ENCODE measurements at places on chromosomes 16 and 17.

DNA sequence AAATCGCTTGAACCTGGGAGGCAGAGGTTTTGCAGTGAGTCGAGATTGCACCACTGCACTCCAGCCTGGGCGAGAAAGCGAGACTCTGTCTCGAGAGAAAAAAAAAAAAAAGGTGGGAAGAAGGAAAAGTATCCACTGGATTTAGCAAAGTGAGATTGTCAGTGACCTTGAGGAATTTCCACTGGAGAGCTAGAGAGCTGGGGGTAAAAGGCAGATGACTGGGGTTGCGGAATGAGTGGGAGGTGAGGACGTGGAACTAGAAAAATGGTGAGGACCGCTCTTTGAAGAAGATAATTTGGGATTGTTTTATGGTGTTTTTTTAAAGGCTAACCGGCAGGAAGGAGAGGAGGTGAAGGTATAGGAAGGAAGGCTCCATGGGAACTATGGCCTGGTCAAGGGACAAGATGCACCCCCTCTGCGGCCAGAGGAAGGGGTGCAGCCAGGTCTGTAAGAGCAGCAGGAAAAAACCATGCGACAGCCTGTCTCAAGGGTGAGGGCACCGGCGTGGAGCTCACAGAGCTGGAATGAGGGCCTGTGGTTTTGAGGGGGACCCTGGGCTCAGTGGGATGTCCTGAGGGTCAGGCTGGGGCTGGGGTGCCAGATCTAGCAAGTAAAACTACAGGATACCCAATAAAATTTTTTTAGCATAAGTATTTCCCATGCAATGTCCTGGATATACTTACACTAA lies 694 bp upstream of the MLST8 start:
- no peak for DNase-seq

DNA sequence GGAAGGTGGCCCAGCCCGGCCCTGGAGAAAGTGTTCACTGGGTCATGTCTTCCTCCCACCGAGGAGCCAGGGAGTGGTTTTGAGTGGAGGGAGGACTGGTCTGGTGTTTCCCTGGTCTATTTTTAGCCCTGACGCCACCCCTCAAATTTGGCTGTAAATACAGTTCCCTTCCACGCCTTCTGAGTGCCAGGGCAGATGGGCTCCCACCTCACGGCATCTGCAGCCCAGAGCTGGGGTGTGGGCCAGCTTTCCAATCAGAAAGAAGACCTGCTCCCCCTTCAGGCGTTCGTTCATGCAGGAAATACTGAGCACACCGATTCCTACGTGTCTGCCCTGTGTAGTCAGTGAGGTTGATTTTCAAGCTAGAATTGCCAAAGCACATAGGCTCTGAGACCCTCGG lies 53.7 kb downstream of the SNX20 start:
- no peak for DNase-seq

DNA sequence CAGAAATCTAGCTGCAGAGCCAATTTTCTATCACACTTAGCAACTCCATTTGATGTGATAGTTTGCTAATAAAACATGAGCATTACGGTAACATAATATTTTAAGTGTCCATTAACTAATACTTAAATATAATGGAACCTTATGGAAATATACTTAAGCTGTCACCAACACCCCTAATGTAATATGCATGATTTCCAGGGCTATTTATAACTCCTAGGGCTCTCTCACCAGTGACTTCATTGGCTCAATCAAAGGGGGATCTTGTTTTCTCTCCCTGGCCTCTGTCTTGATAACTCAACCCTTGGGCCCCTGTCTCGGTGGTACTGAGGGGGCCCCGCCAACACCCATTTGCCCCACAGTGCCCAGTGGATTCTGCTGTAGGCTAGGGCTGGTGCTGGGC lies 170.4 kb downstream of the SALL1 start:
- no peak for DNase-seq

DNA sequence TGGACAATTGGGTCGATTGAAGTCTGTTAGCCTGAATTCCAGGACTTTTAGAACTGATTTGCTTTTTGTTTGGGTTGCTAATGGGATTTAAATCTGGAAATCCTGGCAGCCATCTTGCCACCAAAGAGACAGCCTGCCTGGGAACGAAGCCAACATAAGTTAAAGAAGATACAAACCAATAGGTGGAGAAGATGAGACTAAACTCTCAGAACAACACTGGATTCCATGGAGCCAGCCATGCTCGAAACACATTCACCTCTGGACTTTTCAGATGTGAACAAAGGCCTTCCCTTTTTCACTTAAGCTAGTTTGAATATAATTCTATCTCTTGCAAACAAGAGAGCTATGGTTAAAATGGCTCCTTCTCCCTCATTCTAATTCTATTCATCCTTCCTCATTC lies 135.9 kb downstream of the TOX3 start:
- DNase-seq: no peak

GRCh38 chr16:88521674-88522073 lies 48.5 kb upstream of the ZC3H18 start:
- no peak for DNase-seq

- no peak for DNase-seq
Measured at GRCh38 chr17:8868529-8868951, 1.1 kb upstream of the PIK3R6 start.

GRCh38 chr16:50547340-50548124 lies 664 bp upstream of the NKD1 start:
- DNase-seq: no peak

DNA sequence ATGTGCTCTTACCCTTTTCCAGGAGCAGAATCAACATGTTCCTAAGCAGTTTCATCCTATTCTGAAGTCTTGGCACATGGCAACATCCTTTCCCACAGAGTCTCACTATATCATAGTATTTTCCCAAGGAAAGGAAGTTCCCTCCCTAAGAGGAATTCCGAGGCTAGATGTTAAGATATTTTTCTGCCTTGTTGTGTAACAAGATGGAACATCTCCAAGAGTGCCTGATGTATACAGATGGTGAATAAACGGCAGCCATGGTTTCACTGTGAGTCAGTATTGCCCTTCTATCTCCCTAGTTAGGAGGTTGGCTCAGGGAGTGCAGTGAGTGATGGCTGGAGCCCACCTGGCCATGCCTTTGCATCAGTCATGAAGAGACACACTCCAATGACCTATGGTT lies 48.2 kb downstream of the SPACA3 start:
- no peak for DNase-seq

DNA sequence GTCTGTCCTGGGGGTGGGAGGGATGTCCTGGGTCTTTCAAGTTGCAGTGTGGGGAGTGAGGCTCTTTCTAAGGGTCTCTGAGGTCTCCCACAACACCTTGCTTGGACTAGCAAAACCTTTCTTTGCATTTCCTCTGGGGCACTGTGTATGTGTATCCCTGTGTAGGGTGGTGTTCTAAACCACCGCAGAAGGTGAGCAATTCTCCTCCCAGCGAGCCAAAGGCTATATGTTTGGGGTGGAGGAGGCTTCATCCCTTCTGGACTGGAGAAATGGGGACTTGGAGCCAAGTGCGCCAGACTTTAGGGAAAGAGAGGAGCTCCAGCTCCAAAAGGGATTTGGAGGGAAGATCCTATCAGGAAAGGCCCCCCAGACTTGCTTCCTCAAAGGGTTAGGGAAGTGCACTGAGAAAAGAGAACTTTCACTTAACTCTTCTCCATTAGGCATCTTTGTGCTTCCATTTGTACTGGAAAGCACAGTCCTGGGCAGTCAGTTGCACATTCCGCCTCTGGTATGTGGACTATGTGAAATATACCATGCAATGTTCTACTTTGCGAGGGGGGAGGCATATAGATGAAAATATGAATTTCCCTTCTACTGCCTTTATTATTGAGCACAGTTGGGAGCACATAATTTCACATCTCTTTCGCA lies 18.9 kb upstream of the HOXB9 start:
- no peak for DNase-seq

DNA sequence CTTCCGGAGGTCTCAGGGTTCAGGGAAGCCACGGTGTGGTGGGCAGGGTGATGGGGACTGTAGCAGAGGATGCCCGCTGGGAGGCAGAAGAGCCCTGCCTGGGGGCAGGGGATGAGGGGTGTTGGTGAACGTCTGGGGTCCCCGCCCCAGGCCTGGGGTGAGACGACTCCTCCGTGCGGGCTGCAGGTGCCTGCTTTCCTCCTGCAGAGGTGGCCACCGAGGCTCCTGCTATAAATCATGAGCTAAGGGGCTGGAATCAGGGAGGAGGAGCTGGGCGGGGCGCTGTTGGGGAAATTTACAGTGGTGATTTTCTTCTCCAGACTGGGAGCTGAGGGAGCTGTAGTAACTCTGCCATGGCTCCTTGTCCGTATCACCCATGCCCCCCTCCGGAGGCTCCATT lies 167.0 kb downstream of the MRM1 start:
- no peak for DNase-seq

DNA sequence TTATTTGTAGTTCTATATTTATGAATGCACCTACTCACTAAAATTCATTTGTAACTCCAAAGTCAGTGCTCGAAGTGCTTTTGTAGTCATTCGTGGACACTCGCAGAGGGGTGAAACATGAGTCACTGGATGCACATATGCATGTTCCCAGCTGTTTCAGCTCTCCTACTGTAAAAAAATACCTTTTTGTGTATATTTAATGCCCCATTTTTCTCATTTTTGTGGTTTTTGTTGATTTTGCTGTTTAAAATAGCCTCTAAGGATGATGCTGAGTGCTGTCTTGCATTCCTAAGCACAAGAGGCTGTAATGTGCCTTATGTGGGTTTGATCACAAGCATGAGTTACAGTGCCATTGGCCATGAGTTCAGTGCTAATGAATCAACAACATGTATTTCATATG lies 30.6 kb downstream of the CENPV start:
- DNase-seq: no peak

GRCh38 chr17:81437191-81437651 lies 42.0 kb downstream of the BAHCC1 start:
- no peak for DNase-seq

- DNase-seq: no peak
Measured at GRCh38 chr16:66849549-66849948, 5.3 kb downstream of the CA7 start.

GRCh38 chr17:43389046-43389947 lies 9.5 kb upstream of the ARL4D start:
- DNase-seq: peak; percentile 35

DNA sequence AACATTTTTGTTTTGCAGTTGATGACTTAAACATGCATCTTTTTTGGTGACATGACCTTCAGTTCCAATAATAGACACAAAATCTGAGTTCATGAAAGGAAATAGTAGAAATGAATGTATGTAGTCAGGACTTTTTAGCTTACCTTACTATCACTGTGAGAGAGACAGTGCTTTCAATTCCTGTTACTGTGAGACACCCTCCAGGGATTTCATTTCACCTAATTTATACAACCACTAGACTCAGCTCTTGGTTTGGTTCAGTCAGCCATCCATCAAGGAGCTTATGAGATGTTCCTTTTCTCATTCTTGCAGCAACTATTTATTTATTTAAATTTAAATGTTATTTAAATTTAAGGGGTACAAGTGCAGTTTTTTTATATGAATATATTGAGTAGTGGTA lies 77.9 kb downstream of the MAP2K4 start:
- no peak for DNase-seq

GRCh38 chr17:69818467-69818866 lies 256.6 kb upstream of the KCNJ16 start:
- DNase-seq: no peak

DNA sequence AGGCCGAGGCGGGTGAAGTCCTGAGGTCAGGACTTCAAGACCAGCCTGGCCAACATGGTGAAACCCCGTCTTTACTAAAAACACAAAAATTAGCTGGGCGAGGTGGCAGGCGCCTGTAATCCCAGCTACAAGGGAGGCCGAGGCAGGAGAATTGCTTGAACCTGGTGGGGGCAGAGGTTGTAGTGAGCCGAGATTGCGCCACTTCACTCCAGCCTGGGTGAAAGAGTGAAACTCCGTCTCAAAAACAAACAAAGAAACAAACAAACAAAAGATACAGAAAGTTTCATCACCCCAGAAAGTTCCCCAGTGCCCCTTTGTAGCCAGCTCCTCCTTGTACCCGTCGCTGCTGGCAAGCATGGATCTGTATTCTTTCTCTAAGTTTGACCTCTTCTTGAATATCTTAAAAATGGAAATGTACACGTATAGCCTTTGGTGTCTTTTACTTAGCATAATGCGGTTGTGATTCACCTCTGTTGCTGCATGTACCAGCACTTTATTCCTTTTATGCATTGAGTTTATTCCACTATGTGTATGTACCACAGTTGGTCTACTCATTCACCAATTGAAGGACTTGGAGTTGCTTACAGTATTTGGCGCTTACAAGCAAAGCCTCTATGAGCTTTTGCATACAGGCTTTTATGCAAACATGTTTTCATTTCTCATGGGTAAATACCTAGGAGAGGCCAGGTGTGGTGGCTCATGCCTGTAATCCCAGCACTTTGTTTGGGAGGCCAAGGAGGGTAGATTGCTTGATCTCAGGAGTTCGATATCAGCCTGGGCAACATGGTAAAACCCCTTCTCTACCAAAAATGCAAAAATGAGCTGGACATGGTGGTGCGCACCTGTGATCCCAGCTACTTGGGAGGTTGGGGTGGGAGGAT lies 87.5 kb upstream of the CLEC18A start:
- no peak for DNase-seq

DNA sequence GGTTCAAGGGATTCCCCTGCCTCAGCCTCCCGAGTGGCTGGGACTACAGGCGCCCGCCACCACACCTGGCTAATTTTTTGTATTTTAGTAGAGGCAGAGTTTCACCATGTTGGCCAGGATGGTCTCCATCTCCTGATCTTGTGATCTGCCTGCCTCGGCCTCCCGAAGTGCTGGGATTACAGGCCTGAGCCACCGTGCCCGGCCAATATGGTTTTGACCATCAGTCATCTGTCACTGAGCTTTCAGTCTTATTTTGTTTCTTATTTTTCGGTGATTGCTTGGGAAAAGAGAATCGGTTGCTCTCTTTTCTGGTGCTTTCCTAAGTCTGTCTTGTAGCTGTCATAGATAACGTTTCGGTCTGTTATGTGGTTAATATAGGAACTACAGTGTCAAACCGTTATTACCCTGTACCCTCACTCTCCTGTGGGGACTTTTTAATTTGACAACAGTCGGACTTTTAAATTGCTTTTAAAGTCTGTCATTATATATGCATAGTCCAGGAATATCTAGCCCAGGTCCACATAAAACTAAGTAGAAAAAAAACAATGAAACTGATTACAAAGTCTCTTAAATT lies 453.4 kb downstream of the KCNJ18 start:
- DNase-seq: no peak

DNA sequence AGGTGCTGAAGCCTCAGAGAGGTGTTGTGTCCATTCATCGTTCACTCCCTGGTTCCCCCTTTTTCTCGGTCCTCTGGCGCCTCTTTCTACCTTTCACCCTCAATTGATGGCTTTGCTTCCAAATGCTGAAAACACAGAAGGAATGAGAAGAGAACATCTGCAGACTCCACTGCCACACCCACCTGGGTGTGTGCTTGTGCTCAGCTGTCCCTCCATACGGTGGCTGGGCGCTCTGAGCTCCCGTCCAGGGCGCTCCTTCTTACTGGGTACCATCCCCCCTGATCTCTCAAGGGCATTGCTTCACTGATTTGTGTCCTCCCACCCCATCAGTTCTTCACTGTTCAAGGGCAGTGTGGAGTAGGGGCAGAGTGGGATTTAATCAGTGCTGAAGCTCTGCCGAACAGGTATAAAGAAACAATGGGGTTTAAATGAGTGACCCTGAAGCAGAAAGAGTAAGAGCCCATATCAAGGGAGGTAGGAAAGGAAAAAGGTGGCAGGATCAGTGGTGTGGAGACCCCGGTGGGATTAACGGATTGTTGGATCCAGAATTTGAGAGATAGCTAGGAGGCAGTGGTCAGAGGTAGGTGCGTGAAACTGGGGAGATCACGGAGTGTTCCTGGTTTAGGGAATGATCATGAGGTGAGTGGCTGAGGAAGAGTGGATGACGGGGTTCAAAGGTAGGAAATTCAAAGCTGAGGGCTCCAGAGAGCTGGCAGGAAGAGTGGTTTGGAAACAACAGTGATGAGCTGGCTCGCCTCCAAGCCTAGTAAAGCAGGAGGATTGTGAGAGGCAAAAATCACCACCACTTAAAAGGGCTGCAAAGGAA lies 40.8 kb downstream of the MRTFB start:
- DNase-seq: no peak
